ENCODE measurements at places on chromosomes 1 and 21.

DNA sequence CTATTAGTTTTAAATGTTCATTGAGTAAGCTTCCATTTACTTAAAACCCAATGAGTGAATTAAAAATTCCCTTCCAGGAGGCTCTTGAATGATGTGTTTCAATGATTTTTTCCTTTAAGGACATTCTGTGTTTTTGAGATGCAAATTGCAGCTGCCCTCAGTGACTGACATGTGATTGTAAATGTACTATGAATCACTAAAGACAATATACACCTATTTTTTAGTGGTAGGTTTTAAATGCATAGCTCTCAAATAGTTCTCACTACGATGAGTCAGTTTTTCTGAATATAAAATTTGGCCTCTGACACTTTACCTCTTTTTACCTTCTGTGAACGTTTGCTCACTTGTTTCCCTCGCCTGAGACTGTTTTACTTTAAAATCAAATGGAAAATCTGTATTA is 204.7 kb downstream of the BARHL2 start:
- DNase-seq: no peak
- H3K36me3 ChIP-seq: no peaks in the 10 kb centered on the region
- H3K4me1 ChIP-seq: no peaks in the 10 kb centered on the region
- no peak overlapping the region for H3K27ac ChIP-seq

DNA sequence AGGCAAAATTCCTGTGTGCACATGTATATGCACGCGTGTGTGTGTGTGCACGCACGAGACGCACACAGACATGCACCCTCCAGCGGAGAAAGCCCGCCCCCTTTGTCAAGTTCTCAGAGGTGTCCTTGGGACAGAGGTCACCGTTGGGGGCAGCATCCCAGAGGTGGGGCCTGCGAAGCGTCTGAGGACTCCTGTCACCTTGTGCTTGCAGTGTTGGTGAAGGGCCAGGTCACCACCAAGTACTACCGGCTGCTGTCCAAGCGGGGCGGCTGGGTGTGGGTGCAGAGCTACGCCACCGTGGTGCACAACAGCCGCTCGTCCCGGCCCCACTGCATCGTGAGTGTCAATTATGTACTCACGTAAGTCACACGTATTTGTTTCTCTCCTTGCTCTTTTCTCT is 42.6 kb downstream of the SIM2 start:
- H3K4me3 ChIP-seq: no peak overlapping the region
- DNase-seq: no peak
- no peaks in the 10 kb centered on the region for H3K36me3 ChIP-seq

- H3K4me3 ChIP-seq: no peak overlapping the region
- H3K27me3 ChIP-seq: no peaks in the 10 kb centered on the region
- no peak overlapping the region for H3K27ac ChIP-seq
- H3K4me1 ChIP-seq: peaks cover 16% of the 10 kb centered on the region
Measured at GRCh38 chr1:235270625-235271024, 57.4 kb downstream of the ARID4B start.

DNA sequence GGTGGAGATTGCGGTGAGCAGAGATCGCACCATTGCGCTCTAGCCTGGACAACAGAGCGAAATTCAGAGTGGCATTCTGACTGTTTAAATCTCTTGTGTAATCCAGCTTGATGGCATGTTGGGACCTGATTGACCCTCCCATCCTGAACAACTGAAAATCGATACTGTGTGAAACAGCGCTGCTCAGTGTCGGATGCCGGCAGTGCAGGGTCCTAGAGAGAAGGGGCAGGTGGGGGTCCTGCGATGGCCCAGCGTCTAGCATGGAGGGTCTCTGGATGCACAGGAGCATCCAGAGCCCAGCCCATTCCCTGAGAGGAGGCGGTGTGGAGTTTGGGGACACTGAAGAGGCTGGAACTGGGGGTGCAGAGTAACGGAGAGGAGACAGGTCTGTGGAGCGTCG is 15.8 kb downstream of the AGT start:
- no peaks in the 10 kb centered on the region for H3K36me3 ChIP-seq
- no peak overlapping the region for H3K4me3 ChIP-seq
- no peak for DNase-seq
- H3K27me3 ChIP-seq: no peaks in the 10 kb centered on the region
- no peaks in the 10 kb centered on the region for H3K4me1 ChIP-seq
- no peak overlapping the region for H3K27ac ChIP-seq

GRCh38 chr1:51101976-51102375 is at the start of gene C1orf185:
Gene C1orf185 (plus strand): TSS chr1:51102228. CDS start chr1:51102234, 6 bp downstream.
- no peaks in the 10 kb centered on the region for H3K36me3 ChIP-seq
- H3K4me1 ChIP-seq: no peaks in the 10 kb centered on the region
- peaks cover 5% of the 10 kb centered on the region for H3K27me3 ChIP-seq
- no peak within 1 kb of the TSS for H3K27ac ChIP-seq
- H3K4me3 ChIP-seq: no peak within 1 kb of the TSS

All from transverse colon (tissue), 4 donors.